ENCODE measurements at places on chromosomes 6 and 20. TPM values are rescaled to one million over a fixed set of nuclear protein-coding genes. Genes with fewer than 3 reads are reported as not detected.
A peak's percentile ranks its signal among the peaks of the same experiment; 100 is the strongest.

DNA sequence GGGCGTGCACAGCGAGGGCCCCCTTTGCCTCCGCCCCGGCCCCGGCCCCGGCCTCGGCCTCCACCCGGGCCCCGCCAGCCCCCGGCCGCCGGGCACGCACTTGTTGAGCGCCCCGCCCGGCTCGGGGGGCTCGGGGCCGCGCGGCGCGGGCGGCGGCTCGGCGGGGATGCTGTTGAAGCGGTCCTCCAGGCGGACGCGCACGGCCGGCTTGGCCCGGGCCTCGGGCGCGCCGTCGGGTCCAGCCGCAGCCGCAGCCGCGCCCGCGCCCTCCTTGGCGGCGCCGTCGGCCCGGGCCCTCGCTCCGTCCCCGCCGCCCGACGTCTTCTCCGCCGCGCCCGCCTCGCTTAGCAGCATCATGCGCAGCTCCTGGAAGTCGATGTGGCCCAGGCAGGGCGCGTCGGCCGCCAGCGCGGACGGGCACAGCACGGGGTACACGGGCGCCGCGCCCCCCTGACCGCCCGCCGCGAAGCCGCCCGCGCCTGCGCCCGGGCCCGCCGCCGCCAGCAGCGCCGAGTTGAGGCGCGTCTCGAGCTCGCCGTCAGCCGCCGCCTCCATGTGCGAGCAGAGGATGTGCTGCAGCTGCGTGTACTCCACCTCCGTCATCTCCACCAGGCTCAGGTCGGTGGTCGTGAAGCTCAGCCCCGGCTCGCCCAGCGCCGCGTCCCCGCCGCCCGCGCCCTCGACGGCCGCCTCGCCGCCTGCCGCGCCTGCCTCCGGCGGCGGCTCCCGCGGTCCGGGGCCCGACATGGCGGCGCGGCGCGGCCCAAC is 514 bp downstream of the TCFL5 start:
- DNase-seq = peak; percentile 48

DNA sequence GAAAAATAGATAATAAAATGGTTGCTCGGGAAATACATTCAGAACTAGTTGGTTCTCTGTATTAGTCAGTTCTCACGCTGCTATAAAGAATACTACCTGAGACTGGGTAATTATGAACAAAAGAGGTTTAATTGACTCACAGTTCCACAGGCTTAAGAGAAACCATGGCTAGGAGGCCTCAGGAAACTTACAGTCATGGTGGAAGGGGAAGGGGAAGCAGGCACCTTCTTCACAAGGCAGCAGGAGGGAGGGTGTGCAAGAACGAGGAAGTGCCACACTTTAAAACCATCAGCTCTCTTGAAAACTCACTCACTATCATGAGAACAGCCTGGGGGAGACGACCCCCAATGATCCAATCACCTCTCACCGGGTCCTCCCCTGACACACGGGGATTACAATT is 24.2 kb upstream of the SNX9 start:
- DNase-seq = no peak

DNA sequence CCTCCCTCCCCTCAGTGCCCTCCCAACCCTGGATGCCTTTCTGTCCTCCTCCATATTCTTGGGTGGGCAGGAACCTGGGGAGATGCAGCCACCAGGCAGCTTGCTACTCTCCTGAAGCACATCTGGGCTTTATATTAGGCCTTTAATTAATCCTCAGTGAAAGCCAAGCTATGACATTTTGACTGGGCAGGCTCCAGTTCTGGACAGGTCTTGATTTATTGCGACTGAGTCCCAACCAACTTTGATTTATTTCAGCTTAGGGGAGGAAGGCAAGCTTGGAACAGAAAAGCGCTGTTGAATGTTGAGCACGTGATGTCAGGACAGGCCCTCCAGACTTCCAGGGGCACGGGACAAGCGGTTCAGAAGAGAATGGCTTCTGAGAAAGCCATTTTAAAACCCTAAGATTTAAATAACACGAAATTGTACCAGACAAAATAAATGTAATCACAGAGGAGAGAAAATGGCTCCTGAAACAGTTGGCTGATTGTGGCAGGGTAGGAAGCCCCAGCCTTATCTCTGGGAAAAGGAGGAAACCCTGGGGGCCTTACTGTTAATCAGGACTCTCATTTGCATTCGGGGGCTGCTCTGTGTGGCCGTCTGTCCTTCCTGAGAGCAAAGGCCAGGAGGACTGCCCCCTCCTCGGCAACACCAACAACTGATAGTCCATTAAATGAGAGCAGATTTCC is 294.2 kb downstream of the FOXC1 start:
- DNase-seq = no peak

DNA sequence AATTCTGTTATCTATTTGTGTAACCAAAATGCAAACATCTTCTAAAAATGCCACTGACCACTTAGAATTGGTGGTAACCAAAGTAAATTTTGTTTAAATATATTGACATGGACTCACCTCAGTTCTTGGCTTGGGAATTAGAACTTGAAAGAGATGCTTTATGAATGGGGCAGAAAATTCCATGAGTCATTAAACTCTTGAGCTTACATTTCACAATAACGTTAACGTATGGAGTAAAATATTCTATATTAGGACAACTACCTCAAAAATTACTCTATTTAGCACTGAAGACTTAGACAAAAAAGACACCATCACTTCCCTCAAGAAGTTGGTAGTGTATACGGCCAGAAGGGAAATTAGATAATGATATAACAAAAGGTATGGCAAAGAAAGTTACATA is 752.2 kb upstream of the MARCKS start:
- DNase-seq = no peak

- DNase-seq = no peak
Measured at GRCh38 chr6:138863321-138863720, 67.4 kb downstream of the ECT2L start.

- DNase-seq = peak; percentile 56
Measured at GRCh38 chr20:22333885-22334545, 250.4 kb downstream of the FOXA2 start.

- no peak for DNase-seq
Measured at GRCh38 chr20:8082989-8083388, 49.1 kb upstream of the PLCB1 start.

GRCh38 chr6:155638200-155638599 is 182.6 kb upstream of the NOX3 start:
- DNase-seq = no peak

- no peak for DNase-seq
Measured at GRCh38 chr6:25278261-25278913, 787 bp upstream of the CARMIL1 start.

GRCh38 chr20:17490501-17490900 is 40.7 kb downstream of the BFSP1 start:
- no peak for DNase-seq

Gene THBD
- not detected for total RNA-seq

Gene DEFB124
- total RNA-seq = not detected

Gene CLDN20
- not detected for total RNA-seq

Gene SYNDIG1
- total RNA-seq = not detected
